ENCODE measurements at places on chromosomes 5 and 9.

DNA sequence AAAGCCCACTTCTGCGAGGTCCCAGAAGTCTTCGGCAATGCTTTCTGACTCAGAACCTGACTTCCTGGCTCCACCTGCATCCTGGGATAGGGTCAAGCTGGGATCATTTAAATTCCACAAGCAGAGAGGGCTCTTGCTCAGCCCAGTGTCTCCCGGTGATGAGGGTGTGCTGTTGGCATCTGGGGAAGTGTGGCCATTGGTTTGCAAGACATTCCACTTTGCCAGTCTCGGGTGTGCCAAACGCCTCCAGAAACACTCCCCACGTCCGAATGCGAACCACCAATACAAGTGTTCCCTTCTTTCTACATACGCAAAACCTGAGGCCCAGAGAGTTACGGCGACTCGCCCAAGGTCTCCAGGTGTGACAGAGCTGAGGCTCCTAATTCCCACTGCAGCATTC lies 43.1 kb upstream of the FCN2 start:
- DNase-seq, result no peak

DNA sequence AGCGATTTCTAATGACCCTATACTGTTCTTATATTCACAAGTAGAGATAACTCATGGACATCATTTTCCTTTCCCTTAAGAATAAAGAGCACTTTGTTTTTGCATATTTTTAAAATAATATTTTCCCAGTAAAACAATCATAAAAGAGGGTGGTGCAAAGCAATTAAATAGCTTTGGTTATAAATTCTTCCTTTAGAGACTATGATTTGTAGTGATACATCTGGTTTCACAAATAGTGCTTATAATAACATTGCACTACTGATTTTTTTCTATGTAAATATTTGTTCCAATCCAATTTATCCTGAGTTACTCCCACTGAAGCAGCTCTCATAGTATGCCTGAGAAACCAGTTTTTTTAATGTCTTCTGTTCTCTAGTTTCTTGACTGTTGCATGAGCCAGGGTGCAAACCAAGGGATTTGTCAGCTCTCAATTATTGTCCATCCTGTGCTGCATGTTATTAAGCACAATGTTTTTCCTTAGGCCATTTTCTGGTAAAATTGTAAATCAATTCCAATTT lies 74.7 kb downstream of the LURAP1L start:
- no peak for DNase-seq

DNA sequence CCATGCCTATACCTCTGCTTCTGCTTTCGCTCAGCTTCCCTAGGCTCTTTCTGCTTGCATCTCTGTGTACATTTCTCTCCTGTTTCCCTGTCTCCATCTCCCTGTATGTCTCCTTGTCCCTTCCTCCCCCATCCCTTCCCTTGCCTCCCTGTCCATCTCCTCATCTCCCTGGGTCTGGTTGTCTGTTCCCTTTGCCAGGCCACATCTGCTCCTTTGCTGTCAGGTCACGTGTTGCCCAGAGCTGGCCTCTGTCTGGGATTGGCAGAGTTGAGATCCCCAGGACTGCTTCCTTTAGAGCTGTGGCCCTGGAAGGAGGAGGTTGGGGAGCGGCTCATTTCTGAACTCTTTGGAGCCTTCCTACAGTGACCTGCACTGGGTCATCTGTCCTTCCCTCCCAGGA lies 31.8 kb upstream of the PTGS1 start:
- no peak for DNase-seq

DNA sequence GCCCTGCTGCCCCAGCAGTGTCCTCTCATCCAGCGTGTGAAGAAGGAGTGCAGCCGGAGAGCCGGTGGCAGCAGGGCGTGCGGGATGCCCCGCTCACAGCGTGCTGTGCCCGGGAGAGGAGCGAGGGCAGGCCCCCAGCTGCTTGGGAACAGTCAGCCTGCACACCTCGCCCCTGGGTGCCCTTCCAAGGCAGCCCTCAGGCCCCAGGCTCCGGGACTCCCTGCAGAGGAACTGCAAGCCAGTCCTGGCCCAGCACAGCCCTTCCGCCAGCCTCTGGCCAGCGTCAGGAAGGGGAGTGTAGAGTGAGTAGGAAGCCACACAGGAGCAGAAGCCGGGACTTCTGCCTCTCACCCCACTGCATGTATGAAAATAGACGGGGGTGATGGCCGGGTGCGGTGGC lies 43.5 kb downstream of the ADAMTS2 start:
- no peak for DNase-seq

- no peak for DNase-seq
Measured at GRCh38 chr9:899440-900184, 58.1 kb downstream of the DMRT1 start.

GRCh38 chr9:78725503-78725902 lies 428.6 kb downstream of the PSAT1 start:
- no peak for DNase-seq

- DNase-seq, result no peak
Measured at GRCh38 chr5:60540856-60541805, 158.8 kb downstream of the DEPDC1B start.

DNA sequence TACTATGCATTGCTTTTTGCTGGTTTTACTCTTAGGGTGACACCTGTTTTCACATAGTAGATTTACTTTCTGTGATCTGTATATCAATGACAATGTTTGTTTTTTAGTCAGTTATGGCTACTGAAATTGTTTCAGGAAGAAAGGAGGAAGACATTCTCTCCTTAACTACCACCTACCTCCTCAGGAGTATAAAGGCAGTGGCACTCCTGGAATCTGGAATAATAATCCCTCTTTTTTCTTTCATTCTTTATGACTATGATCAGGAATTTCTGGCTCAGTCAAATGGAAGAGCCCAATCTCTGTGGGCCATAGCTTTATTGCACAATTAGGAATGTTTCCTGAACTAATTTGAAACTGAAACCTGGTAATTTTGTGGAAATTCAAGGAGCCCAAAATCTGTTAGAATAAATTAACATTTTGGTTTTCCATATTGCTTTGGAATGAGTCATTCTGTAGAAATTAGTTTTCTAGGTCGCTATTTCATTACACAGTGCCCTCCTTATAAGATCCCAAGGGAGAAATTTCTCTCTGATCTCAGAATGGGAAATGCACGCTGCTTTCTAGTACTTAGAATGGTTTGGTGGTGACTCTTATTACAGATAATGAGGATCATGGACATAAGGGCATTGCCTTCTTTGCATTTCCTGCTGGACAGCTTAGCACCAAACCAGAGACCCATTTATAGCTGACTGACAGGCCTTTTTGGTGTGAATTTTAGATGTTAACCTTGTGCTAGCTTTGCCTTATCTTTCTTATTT lies 95.3 kb upstream of the VLDLR start:
- DNase-seq, result no peak

DNA sequence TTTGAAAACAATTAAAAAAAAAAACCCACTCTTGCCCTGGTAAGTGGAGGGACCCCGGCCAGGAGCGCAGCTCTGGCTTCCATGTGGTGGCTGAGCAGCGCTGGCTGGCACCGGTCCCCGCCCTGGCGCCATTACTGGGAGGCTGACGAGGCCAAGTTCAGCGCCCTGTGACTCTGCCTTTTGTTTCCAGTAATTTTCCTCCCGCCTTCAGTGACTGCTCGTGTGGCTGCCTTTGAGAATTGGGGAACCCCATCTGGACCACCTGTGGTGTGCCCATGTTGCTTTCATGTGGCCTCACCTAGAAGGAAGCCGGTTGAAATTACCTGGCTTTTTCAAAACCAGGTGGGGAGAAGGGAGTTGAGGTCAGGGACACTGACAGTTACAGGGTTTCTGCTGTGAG lies 136.1 kb downstream of the GAPVD1 start:
- no peak for DNase-seq
